Activated CD4-positive, alpha-beta T cell treated with anti-CD3 and anti-CD28 coated beads, Interleukin-2, amount 10 ng/mL, durations not matched to agents 7 days and 5 days (primary cell): ENCODE measurements at places on chromosomes 12 and 14. TPM values are rescaled to one million over a fixed set of nuclear protein-coding genes. Genes with fewer than 3 reads are reported as not detected.

MFAP5 gene
- total RNA-seq = not detected

KRT74 gene
- total RNA-seq = 0.15 TPM

CD63 gene
- total RNA-seq = 116 TPM

HOXC13 gene
- not detected for total RNA-seq

CLEC4D gene
- total RNA-seq = not detected

NRL gene
- total RNA-seq = 3.3 TPM

KCNC2 gene
- total RNA-seq = not detected

NXPH4 gene
- total RNA-seq = 0.29 TPM

GSC gene
- total RNA-seq = not detected

CTDSP2 gene
- 156 TPM for total RNA-seq

FAM186B gene
- total RNA-seq = 0.15 TPM

LYZ gene
- total RNA-seq = not detected

PRIMA1 gene
- total RNA-seq = not detected

ACRBP gene
- 1.6 TPM for total RNA-seq

PTGER2 gene
- total RNA-seq = 54.5 TPM

ASB2 gene
- total RNA-seq = 21.1 TPM

FMNL3 gene
- 38.2 TPM for total RNA-seq

TAPBPL gene
- 47.9 TPM for total RNA-seq

TMEM229B gene
- 25.1 TPM for total RNA-seq

TAS2R19 gene
- 3.0 TPM for total RNA-seq

RFLNA gene
- not detected for total RNA-seq

NKX2-1 gene
- total RNA-seq = not detected

MYH6 gene
- total RNA-seq = 0.07 TPM

GOLT1B gene
- 45.6 TPM for total RNA-seq

BCAT1 gene
- total RNA-seq = 6.9 TPM

IL31 gene
- total RNA-seq = not detected

BBOF1 gene
- 1.7 TPM for total RNA-seq

SERPINA3 gene
- not detected for total RNA-seq

LRP1-AS gene
- total RNA-seq = not detected

FGF23 gene
- not detected for total RNA-seq

SLC7A7 gene
- total RNA-seq = 0.25 TPM

ADAM21 gene
- not detected for total RNA-seq

TDRD9 gene
- total RNA-seq = 0.60 TPM

GPR132 gene
- total RNA-seq = 46.6 TPM

RNASE1 gene
- not detected for total RNA-seq

TMEM179 gene
- not detected for total RNA-seq

KLRB1 gene
- total RNA-seq = 3.1 TPM

PMCH gene
- total RNA-seq = not detected

AMDHD1 gene
- 0.89 TPM for total RNA-seq

ITGB7 gene
- total RNA-seq = 621 TPM

NEMP1 gene
- total RNA-seq = 50.2 TPM

FLVCR2 gene
- total RNA-seq = 1.1 TPM

RNASE4 gene
- 1.4 TPM for total RNA-seq

GLS2 gene
- 1.1 TPM for total RNA-seq

CLEC7A gene
- total RNA-seq = not detected

CD69 gene
- total RNA-seq = 71.6 TPM

PROX2 gene
- not detected for total RNA-seq

IL22 gene
- 0.42 TPM for total RNA-seq

MMP19 gene
- not detected for total RNA-seq

POU6F1 gene
- total RNA-seq = 6.3 TPM

STYK1 gene
- total RNA-seq = 0.17 TPM

LDHB gene
- 1,195 TPM for total RNA-seq

MEG3 gene
- total RNA-seq = not detected

RTL1 gene
- total RNA-seq = not detected

ERP27 gene
- total RNA-seq = 8.3 TPM

GCH1 gene
- 54.8 TPM for total RNA-seq
